ENCODE measurements at places on chromosomes 13 and 19.

- DNase-seq = no peak
These were observed 48.0 kb upstream of the POSTN start for GRCh38 chr13:37646531-37646930.

DNA sequence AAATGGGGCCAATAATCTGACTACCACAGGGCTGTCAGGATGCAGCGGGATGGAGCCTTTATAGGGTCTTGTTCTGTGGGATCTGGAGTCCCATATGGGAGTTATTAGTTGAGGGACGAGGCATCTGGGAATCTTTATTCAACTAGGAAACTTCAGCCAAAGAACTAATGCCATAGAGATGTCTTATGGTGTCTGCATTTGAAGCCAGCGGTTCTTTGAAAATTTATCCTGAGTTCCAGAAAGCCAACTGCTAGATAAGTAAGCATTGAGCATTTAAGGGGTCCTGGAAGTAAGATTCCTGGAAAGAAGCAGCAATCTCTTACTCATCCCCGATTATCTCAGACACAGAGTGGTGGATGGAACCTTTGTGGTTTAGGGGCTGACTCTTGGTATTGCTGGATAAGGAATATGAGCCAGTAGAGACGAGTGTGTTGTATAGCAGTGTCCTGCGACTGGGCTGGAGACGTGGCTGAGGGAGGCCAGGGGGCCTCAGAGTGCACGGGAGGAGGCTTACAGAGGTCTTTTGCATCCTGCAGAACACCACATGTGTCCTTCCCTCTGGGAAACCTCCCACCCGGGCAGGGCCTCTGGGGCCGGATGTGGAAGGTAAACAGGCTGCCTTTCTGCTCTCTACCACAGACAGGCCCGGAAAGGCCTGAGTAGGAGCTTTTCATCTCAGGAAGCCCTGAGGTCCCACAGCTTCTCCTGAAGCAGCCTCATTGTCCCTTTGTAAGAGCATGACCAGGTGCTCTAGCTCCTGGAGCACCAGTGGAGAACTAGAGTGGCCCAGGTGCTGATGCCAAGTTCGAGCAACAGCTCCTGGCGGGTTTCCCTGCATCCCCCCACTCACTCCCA is 28.8 kb downstream of the ACTN4 start:
- no peak for DNase-seq

DNA sequence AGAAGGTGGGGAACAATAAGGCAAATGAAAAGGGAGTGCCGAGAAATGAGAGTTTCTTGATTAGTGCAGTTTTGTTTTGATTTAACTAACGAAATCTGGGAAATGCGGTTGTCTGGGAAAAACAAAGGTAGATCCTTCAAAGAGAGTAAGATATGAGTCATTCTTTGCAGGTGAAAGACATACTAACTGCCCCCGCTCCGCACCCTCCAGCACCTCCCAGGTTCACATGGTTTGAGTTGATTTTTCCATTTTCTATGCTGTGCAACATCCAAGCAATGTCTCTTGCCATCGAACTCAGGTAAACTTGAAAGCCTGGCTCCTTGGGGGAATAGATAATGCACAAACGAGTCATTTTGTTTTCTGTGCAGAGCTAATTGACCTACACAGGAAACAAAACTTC is 84.1 kb upstream of the KLF12 start:
- no peak for DNase-seq

DNA sequence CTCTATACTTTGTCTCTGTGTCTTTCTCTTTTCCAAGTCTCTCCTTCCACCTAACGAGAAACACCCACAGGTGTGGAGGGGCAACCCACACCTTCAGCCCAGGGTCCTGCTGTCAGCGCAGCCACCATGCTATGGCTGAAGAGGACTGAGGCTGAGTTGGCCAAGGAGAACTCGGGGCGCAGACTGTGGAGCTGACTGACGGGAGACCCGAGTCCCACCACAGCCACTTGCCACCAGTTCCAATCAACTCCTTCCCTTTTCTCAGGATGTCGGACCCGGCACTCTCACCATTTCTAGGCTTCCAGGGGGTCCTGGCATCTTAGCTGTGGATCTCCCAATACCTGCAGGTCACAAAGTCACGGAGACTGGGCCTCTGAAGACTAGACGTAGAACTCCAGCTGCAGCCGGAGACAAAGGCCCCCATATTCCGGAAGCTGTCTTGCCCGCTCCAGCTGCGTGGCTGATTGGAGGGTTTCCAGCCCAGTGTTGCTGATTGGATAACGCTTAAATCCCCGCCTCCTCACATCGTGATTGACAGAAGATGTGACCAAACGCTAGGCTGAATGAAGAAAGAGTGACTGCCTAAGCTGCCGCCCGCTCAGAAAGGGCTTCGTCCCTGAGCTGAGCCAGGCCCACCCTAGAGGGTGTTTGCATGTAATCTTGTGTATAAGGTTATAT is 63.6 kb downstream of the ZNF429 start:
- peak; percentile 93 for DNase-seq

DNA sequence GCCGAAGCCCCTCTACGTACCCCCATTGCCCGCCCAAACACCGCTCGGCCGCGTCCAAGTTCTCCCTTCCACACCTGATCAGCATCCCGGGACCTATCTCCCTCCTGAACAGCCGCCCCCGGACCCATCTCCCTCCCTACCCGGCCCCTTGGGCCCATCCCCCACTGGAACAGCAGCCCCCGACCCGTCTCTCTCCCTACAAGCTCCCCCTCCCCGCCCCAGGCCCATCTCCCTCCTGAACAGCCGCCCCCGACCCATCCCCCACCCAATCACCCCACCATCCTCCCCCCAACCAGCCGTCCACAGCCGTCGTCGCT is 610 bp downstream of the ZSCAN1 start:
- DNase-seq = no peak

DNA sequence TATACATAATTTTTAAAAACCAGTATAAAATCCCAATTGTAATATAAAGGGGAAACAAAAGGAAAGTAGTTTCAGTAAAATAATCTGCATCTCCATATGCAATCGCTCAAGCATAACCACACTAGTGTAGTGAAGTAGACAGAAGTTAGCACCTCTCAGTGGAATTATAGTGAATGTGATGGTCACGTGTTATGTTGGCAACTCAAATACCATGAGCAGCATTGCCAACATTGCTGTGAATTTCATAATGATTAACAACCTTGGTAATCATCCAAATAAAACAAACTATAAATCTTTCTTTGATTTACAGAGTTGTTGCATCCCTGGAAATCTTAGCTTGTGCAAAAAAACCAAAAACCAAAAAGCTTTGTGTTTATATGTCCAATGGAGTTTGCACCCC is 77.3 kb upstream of the SIAH3 start:
- DNase-seq = peak; percentile 75

- peak; percentile 77 for DNase-seq
These were observed 16.0 kb upstream of the ERCC1 start for GRCh38 chr19:45439569-45440258.

- no peak for DNase-seq
These were observed 11.9 kb downstream of the EPS8L1 start for GRCh38 chr19:55087542-55087901.

GRCh38 chr13:98370806-98371515 is 193.9 kb upstream of the RNF113B start:
- DNase-seq = no peak

- DNase-seq = no peak
These were observed 2.8 kb downstream of the NACC1 start for GRCh38 chr19:13120817-13121216.

Measured in NCI-H1105 treated with DMSO at 0.1 percent for 48 hours (cell line).